Endothelial cell of umbilical vein (primary cell): ENCODE measurements at places on chromosomes 7 and 10. TPM values are rescaled to one million over a fixed set of nuclear protein-coding genes. Genes with fewer than 3 reads are reported as not detected.
A peak's percentile ranks its signal among the peaks of the same experiment; 100 is the strongest.

Gene ADCY1
- 0.53 and 1.6 TPM in 2 replicates for total RNA-seq

Gene PAX2
- not detected in 2 replicates for total RNA-seq

Gene MRLN
- not detected in 2 replicates for total RNA-seq

Gene FFAR4
- not detected in 2 replicates for total RNA-seq

Gene POT1
- total RNA-seq, result 21.8 and 22.4 TPM in 2 replicates

Gene CLDN3
- 0.62 and 0.95 TPM in 2 replicates for total RNA-seq

Gene CELF2
- 35.5 and 42.6 TPM in 2 replicates for total RNA-seq

Gene TUBB8
- not detected in 2 replicates for total RNA-seq

Gene LBX1
- total RNA-seq, result not detected in 2 replicates

Gene SFTPA1
- not detected in 2 replicates for total RNA-seq

Gene EBLN1
- total RNA-seq, result not detected in 2 replicates

Gene ASZ1
- total RNA-seq, result not detected in 2 replicates

Gene SORCS3
- total RNA-seq, result not detected in 2 replicates

Gene SLC26A5
- not detected in 2 replicates for total RNA-seq

- DNase-seq, result no peak
These were observed 42.4 kb downstream of the XRCC2 start for GRCh38 chr7:152633504-152633903.

DNA sequence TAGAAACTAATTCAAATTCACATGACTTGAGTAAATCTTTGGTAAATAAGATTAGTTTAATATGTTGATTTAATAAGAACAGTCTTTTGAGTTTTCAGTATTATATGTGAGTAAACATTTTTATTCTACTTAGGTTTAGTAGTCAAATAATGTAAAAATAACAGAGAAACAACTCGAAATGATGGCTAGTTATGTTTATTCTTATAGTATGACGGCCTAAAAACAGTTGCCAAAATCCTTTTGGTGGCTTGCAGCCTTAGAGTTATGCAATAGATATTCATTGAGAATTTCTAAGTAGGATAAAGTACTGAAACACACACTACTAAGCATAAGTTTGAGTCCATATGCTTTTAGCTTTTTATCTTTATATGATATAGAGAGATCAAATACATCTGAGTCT, 184.8 kb downstream of the GNAI1 start:
- DNase-seq, result no peak

GRCh38 chr7:25966469-25966868, 185.5 kb upstream of the NFE2L3 start:
- DNase-seq, result no peak

GRCh38 chr7:151876899-151877777, at the start of gene PRKAG2:
PRKAG2 (minus strand) TSS chr7:151877115; CDS start chr7:151876620, 495 bp downstream.
- DNase-seq, result peak; percentile 40

GRCh38 chr7:78345293-78345911, 546.8 kb downstream of the PHTF2 start:
- no peak for DNase-seq

DNA sequence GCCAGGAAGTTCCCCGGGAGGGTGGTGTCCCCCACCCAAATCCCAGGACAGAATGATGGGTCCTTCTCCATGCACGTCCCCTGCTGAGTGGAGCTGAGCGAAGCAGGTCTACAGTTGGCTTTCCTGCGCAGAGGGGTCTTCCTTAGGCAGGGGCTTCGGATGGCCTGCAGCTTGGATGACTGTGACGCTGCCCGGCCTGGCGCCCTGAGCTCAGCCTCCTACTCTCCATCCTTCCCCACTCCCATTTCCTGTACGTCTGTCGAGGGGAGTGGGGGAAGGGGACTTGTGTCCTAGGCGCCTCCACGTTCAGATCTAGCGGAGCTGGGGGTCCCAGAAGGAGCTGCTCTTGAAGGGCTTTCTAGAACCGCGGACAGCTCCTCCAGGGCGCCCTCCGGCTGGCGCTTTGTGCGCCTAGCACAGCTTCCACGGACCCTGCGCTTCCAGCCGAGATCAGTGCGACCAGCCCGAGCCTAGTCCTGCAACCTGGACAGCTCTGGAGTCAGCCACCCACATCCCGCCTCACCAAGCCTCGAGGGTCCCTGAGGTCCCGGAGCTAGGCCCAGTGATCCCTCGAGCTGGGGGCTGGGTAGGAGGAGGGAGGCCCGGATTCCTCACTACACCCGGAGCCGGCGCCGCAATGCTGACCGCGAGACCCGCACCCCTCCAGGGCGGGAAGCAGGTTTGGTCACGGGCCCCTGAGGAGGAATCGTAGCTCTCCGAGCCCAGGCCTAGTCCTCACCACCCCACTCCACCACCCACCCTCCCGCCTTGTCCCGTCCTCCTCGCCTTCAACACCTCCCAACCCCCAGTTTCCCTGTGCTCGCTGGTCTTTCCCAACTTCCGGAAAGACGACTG, 1.9 kb downstream of the GRID1 start:
- no peak for DNase-seq

GRCh38 chr10:32413513-32413912, 32.4 kb upstream of the CCDC7 start:
- DNase-seq, result peak; percentile 49

- no peak for DNase-seq
These were observed 116.4 kb upstream of the MKI67 start for GRCh38 chr10:128242641-128243040.

GRCh38 chr7:40348126-40348728, 213.4 kb downstream of the SUGCT start:
- DNase-seq, result no peak

GRCh38 chr7:73919694-73920375, 58.9 kb downstream of the TMEM270 start:
- no peak for DNase-seq

GRCh38 chr7:5679813-5680473, 101.5 kb downstream of the RNF216 start:
- DNase-seq, result no peak

DNA sequence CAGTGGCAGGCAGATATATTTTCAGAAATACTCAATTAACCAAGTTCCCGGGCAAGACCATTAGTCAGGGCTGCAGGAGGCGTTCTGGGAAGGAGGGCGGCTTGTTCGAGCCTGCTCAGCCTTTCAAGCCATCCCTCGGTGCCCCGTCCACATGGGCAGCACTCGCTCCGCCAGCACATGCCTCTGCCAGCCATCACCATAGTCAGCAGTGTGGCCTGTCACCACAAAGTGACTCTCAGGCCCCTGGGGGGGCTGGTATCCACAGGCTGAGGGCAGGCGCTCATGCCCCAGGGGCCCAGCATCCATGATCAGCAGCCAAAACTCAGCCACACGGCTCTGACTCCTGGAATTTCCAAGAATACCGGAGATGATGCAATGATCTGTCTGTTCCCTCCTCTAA, 81.9 kb downstream of the CHST15 start:
- DNase-seq, result no peak

GRCh38 chr7:51647486-51647885, 330.9 kb upstream of the COBL start:
- DNase-seq, result no peak

DNA sequence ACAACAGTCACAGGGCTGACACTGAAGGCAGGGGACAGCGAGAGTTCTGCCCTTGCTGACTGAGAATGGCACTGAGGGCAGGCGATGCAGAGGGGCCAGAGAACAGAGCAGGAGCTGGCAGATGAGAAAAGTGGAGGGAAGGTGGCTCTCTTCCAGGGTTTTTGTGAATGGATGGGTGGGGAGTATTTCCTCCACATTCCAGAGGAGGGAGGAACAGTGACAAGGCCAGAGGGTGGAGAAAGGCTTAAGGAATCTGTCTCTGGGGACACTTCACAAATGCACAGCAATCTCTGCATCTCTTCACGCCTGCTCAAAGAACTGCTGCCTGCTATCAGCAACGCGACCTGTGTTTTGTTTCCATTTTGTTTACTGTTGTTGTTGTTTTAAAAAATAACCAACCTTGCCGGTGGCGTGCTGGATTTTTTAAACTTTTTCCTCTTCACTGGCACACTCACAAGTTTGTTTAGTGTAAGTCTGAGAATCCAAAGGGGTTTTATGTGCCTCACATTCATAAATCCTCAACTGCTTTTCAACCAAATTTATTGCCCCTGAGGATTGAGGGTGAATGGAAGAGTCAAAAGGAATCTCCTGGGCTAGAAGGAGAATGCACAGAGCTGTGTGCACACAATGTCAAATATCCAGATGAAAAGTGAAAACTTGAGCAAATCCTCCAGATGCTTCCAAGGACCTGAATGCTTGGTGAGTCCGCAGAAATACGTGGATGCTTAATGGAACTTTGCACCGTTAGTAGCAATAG, 129.3 kb downstream of the GLI3 start:
- no peak for DNase-seq

DNA sequence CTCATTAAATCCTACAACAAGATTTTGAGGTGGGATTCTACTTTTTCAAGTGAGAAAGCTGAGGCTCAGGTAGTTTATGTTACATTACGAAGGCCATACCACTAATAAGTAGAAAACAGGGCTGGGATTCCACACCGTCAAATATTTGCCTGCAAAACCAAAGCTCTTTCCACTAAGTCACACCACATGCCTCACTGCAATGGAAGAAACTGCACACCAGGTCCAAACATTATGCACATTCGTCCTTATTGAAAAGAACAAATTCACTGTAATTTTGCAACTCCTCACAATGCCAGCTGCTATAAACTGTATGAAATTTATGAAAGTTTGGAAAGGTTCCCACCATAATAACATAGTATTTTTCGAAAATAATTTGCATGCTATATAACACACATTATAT, 66.5 kb downstream of the DGKB start:
- DNase-seq, result no peak

GRCh38 chr10:88582806-88583583, at the start of gene RNLS:
RNLS (minus strand) TSS chr10:88583318.
- peak; percentile 73 for DNase-seq

GRCh38 chr7:134710854-134711624, 64.4 kb downstream of the BPGM start:
- DNase-seq, result no peak

- peak; percentile 51 for DNase-seq
These were observed 4.6 kb downstream of the KIF20B start for GRCh38 chr10:89706011-89706410.

DNA sequence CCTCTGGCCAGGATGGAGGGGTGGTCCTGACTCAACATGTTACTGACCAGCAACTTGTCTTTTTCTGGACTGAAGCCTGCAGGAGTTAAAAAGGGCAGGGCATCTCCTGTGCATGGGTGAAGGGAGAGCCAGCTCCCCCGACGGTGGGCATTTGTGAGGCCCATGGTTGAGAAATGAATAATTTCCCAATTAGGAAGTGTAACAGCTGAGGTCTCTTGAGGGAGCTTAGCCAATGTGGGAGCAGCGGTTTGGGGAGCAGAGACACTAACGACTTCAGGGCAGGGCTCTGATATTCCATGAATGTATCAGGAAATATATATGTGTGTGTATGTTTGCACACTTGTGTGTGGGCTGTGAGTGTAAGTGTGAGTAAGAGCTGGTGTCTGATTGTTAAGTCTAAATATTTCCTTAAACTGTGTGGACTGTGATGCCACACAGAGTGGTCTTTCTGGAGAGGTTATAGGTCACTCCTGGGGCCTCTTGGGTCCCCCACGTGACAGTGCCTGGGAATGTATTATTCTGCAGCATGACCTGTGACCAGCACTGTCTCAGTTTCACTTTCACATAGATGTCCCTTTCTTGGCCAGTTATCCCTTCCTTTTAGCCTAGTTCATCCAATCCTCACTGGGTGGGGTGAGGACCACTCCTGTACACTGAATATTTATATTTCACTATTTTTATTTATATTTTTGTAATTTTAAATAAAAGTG, 6.0 kb downstream of the PLAU start:
- DNase-seq, result no peak

- DNase-seq, result no peak
These were observed 4.6 kb downstream of the TECTB start for GRCh38 chr10:112287844-112288243.

GRCh38 chr7:17713584-17713983, 226.7 kb downstream of the SNX13 start:
- DNase-seq, result no peak

- no peak for DNase-seq
These were observed 83.5 kb downstream of the SLC37A3 start for GRCh38 chr7:140314573-140315480.

DNA sequence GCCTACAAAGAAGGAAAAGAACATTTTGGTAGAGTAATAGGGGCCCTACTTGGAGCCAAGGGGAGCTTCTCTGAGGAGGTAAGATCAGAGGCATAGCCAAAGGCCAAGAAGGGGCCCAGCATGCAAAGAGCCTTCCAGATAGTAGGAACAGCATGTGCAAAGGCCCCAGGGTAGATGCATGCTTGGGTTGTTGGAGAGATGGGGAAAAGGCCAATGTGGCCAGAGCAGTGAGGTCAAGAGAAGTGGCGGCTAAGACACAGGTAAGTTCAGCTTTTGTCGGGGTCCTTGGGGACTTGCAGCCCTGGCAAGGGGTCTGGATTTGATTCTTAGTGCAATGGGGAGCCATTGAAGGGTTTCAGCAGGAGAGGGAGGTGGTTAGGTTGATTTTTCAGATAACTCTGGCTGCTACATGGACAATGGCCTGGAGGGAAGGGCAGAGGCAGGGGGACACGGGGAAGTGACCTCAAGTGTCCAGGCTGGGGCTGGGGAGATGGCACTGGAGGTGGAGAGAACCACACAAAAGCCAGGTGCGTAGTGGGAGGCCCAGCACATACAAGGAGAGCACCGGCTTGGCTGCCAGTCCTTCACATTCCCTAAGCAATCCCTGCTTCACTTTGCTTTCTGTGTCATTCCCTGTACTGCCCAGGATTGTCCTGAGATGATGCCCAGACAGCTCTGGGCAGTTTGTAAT, 16.5 kb downstream of the GRID1 start:
- no peak for DNase-seq
